ENCODE measurements at places on chromosomes 2 and 18. TPM values are rescaled to one million over a fixed set of nuclear protein-coding genes. Genes with fewer than 3 reads are reported as not detected.

GRCh38 chr2:1448009-1448408 lies 34.7 kb downstream of the TPO start:
- H3K27ac ChIP-seq, result no peak overlapping the region
- no peak overlapping the region for H3K4me3 ChIP-seq
- H3K4me1 ChIP-seq, result no peaks in the 10 kb centered on the region
- H3K27me3 ChIP-seq, result no peaks in the 10 kb centered on the region
- H3K36me3 ChIP-seq, result no peaks in the 10 kb centered on the region
- DNase-seq, result no peak

DNA sequence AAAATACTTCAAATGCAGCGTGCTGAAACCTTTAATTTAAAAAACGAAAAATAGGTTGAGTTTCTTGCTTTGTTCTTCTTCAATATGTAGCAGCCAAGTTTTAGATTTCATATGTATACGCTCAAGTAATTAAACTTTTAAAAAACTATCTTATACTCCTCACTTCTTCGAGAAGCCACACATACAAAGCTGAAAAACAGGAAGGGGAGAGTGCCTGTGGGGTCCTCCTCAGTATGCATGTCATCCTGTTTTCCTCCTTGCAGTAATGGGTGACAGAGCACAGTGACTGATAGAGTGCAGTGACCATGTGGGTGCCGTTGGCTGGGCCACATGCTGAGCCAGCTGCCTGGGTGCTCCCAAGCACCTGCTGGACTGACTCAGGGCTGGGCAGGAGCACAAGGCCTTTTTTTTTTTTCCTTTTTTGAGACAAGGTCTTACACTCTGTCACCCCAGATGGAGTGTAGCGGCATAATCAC lies 33.3 kb downstream of the UXS1 start:
- peak overlapping the region; percentile 56 for H3K4me3 ChIP-seq
- H3K27ac ChIP-seq, result peak overlapping the region; percentile 94
- H3K4me1 ChIP-seq, result peaks cover 35% of the 10 kb centered on the region

MAL gene
- total RNA-seq, result 1.8 TPM

PLEK gene
- 368 TPM for total RNA-seq

- peak overlapping the region; percentile 92 for H3K27ac ChIP-seq
- peaks cover 8% of the 10 kb centered on the region for H3K36me3 ChIP-seq
- H3K4me3 ChIP-seq, result peak overlapping the region; percentile 3
- peak; percentile 59 for DNase-seq
- H3K27me3 ChIP-seq, result no peaks in the 10 kb centered on the region
Measured at GRCh38 chr18:77054288-77054605, 78.3 kb downstream of the MBP start.

GRCh38 chr2:3104261-3104660 lies 273.4 kb downstream of the EIPR1 start:
- no peak overlapping the region for H3K4me3 ChIP-seq
- no peaks in the 10 kb centered on the region for H3K27me3 ChIP-seq
- H3K36me3 ChIP-seq, result no peaks in the 10 kb centered on the region
- H3K27ac ChIP-seq, result no peak overlapping the region
- H3K4me1 ChIP-seq, result no peaks in the 10 kb centered on the region

DNA sequence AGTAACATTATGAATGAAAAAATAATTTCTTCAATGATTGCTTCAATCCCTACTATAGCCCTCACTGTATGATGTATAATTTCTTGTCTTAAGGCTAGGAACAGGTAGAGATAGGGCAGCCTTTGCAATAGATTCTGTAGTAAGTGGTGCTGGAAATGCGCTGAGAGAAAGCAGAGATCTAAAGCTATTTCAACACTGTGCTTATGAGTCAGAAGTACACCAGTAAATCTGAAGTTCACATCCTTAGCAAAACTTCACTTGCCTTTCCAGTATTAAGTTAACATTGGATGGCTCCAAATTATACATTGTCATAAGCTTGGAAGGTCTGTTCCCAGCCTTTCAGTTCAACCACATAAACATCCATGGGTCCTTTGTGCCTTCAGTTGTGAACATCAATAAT lies 178.2 kb upstream of the EPHA4 start:
- H3K4me1 ChIP-seq, result no peaks in the 10 kb centered on the region
- DNase-seq, result no peak
- H3K4me3 ChIP-seq, result no peak overlapping the region
- no peaks in the 10 kb centered on the region for H3K27me3 ChIP-seq
- no peaks in the 10 kb centered on the region for H3K36me3 ChIP-seq
- no peak overlapping the region for H3K27ac ChIP-seq

DNA sequence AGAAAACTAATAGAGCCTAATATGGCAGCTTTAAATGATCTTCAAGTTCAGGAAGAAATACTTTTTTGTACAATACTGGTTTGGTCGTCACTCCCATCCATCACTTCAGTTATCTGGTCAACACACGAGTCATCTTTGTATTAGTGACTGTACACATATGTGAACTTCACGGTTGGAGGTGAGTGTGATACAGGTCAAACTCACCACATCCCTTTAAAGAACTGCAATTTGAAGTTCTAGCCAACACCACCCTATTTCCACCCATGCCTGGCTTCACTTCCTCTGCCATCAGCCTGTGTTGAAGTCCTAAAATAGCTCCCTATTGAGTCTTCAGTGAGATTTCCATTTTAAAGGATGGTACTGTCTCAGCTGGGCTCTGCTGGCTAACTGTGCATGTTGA lies 361.9 kb downstream of the TXNL1 start:
- DNase-seq, result no peak
- H3K27me3 ChIP-seq, result no peaks in the 10 kb centered on the region
- no peaks in the 10 kb centered on the region for H3K36me3 ChIP-seq
- no peaks in the 10 kb centered on the region for H3K4me1 ChIP-seq
- no peak overlapping the region for H3K4me3 ChIP-seq

KLF11 gene
- total RNA-seq, result 47.3 TPM

GRCh38 chr2:148812306-148812705 lies 62.7 kb upstream of the KIF5C start:
- no peaks in the 10 kb centered on the region for H3K36me3 ChIP-seq
- H3K27ac ChIP-seq, result no peak overlapping the region
- no peak overlapping the region for H3K4me3 ChIP-seq
- no peaks in the 10 kb centered on the region for H3K4me1 ChIP-seq
